ENCODE measurements at places on chromosomes 16 and 17. TPM values are rescaled to one million over a fixed set of nuclear protein-coding genes. Genes with fewer than 3 reads are reported as not detected.

GRCh38 chr16:67271446-67271845 is 7.9 kb upstream of the PLEKHG4 start:
- no peak for DNase-seq

NPIPA3 gene
- total RNA-seq, result 8.6 TPM

TP53TG3B gene
- not detected for total RNA-seq

- no peak for DNase-seq
Measured at GRCh38 chr16:78294538-78295225, 195.2 kb downstream of the WWOX start.

DNA sequence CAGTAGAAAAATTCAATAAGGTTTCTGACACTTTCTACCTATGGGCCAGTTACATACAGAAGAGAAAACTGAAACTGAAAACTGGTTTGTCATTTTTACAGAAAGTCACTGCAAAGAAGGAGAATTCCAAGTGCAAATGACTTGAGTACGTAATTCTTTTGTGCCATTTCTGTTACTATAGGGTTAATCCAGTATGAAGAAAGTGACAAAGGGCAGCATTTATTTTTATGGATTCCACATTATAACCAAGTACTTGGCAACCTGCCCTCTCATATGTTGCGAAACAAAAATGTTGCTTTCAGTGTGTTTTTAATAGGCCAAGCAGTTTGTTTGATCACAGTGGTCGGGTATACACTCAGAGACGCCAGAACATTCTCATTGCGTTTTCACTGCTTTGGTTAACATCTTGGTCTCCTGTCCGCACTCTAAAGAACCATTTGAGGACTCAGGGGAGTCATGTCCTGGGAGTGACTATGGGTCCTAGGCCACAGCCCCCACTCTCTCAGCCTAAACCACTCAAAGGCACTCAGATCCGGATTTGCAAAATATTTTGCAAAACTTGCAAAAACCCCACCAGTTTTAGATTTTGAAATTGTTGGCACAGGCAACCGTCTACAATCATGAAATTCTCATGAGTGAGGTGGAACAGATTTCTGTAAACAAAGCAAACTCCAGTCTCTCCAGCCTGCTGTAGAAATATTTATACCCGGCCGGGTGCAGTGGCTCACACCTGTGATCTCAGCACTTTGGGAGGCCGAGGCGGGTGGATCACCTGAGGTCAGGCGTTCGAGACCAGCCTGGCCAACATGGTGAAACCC is 15.4 kb upstream of the HELZ start:
- DNase-seq, result no peak

MYH13 gene
- total RNA-seq, result not detected

DNA sequence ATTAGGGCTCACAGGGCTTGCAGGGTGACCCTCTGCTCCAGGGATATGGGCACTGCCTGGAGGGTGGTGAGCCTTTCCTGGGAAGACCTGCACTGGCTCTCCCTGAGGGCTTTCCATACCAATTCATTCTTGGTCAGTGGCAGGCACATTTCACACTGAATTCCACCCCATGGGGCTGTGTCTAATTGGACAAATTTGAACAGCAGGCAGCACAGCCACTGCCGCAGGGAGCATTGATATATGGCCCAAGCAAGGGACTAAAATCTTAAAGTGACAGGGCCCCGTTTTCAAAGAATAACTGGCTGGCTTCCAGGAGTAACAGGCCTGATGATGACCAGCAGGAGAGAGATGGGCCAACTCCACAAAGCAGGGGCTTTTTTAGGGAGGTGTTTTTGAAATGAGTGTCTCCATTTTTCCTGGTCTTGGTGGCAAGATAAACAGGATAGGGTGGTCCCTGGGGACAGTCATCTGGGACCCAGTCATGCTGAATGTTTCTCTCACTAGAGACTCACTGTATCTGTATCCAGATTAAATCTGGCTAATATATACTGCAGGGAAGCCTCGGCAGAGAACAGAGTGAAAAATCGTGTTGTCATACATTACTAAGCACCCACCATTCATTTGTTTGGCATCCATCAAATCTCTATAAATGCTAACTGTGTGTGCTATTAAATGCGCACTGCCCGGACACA is 74.1 kb upstream of the TBX2 start:
- DNase-seq, result no peak

- no peak for DNase-seq
Measured at GRCh38 chr16:13402601-13403000, 501.2 kb downstream of the SHISA9 start.

OTOP3 gene
- total RNA-seq, result not detected

EIF1 gene
- total RNA-seq, result 539 TPM

MT4 gene
- total RNA-seq, result not detected

- no peak for DNase-seq
Measured at GRCh38 chr16:63947022-63947421, 1174.8 kb downstream of the CDH11 start.

- DNase-seq, result no peak
Measured at GRCh38 chr17:78748730-78749317, 33.2 kb downstream of the CYTH1 start.

DNA sequence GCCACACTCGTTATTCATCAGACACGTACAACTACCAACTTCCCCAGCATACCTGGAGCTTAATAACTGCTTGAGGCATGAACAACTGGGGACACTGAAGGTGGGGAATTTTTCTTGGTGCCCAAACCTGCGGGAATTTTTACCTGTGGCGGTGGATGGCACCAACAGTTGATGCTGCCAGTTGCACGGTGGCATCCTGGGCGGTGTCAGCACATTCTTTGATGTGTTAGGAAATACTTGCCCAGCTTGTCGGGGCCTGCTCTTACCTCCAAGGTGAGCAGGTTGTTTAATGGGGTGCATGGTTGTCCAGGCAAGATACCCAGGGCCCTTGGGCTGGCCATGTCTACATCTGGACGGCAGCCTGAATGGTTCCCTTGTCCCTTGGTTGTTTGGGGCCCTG is 79.6 kb downstream of the CRISPLD2 start:
- no peak for DNase-seq

GALR2 gene
- total RNA-seq, result 0.86 TPM

DNA sequence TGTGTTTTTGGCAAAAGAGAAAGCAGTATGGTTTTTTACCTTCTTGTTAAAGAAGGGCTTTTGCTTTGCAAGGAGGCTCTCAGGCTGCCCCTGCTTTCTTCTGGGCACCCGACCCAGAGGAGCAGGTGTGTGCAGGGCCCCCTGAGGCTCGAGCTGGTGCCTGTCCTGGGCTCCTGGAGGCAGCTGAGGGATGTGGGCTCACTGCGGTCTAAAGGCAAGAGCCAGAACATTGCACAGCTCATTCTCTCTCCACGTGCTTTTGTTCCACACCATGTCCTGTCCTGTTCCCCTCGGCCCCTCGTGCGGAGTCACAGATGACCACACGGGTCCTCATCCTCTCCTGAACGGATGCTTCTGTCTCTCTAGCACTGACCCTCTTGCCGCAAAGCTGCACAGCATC is 36.7 kb upstream of the CAPN15 start:
- DNase-seq, result no peak

DNA sequence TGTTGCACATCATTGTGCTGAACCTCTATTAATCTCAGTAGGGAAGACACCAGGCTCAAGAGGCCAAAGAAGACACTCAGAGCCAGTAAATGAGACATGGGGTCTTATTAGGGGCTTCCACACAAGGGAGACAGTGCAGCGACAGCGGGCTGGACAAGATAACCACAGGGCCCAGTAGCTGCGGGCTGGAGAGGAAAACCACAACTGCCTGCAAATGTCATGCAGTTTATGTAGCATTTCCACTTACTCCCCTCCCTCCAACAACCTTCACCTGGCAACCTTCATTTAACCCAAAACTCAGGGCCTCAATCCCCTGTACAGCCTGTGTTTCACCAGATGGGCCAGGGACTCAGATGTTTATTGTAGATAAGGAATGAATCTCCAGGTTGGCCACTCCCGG is 185.6 kb downstream of the UTP18 start:
- DNase-seq, result no peak

DNA sequence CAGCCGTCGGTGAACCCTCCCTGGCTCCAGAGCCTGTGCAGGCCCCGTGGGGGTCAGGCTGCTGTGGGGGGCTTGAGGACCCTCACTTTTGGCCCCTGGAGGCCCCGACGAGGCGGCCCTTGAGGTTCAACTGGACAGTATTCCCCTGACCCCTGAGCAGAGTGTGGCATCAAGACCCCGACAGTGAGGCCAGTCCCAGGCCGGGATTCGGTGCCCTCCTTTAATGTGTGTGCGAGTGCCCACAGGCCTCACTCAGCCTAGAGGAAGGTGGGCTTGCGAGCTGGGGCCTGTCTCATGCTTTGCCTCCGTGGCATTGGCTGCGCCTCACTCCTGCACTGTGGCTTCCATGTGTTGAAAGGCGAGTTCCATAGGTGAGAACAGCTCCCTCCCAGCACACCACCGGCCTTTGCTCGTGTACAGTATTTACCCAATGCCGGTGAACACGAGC is 94.5 kb downstream of the METRNL start:
- DNase-seq, result peak; percentile 36

- DNase-seq, result no peak
Measured at GRCh38 chr17:68470961-68471360, 13.7 kb upstream of the WIPI1 start.

DNA sequence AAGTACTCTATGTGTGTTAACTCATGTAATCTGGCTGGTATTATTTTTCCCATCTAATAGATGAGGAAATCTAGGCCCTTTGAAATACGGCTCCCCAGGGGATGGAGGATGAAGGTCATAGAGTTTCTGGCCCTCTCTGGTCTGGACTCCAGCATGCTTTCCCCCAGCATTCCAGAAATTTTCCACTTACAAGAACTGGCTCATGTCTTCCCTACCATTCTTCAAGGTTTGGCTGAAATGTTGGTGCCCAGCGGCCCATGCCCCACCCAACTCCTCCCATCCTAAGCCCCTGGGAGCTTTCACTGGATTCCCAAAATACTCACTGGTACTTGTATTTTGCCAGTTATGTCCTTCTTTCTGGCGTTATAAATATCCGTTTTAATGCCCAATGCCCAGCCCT is 237.5 kb upstream of the NLRP1 start:
- no peak for DNase-seq

RNF112 gene
- 2.2 TPM for total RNA-seq

GRCh38 chr17:65535777-65536572 is 25.5 kb downstream of the AXIN2 start:
- no peak for DNase-seq

DNA sequence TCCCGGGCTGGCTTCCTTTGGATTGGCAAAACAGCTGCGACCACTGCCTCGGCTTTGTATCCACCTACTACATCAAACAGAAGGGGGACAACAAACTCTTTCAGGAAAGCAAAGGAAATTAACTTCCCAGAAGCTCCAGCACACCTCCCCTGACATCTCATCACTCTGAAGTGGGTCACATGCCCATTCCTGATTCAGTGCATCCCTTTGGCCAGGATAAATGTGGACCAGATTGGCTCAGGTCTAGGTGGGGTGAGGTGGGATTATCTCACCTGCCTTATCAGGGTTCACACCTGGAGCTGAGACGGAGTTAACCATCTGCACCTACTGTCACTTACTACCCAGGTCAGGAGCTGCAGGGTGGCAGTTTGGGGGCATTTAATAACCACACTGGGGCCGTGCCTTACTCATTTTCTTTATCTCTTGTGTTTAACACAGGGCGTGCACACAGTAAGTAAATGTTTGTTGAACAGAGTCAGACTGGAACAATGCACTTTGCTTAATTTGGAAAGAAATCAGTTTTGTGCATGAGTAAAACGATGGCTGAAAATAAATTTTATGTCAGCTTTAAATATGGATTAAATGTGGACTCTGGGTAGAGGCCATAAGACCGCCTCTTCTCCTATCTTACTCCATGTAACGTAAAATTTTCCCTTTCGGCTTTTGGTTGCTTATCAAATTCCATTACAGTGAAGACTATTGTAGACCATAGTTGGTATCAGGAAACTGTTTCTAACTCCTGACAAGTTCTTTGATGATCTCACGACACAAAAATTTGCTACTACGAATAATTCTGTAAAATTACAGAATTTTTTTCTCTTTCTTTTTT is 36.0 kb downstream of the IQCK start:
- no peak for DNase-seq

GRCh38 chr17:68290268-68290954 is 516 bp downstream of the SLC16A6 start:
- peak; percentile 71 for DNase-seq
